ENCODE measurements at places on chromosomes 4 and X. TPM values are rescaled to one million over a fixed set of nuclear protein-coding genes. Genes with fewer than 3 reads are reported as not detected.

The SH3D19 gene
- total RNA-seq: 79.8 TPM

DNA sequence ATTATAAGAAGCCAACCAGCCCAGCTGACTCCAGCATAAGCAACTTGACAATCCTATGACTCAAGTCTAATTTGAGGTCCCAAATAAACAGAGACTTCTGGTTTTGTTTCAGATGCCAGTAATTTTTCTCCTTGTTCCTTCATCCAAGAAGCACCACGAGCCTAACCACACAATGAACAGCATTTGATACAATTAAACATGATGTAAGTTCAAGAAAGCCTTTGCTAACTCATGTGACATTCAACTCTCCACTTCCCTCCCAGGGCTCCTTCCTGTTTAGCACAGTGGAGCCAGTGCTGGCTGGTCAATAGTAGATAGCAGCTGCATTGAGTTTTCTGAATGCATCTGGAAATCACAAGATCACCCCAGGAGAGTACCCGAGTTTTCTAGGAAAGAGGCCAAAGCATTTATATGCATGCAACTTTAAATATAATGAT, 206.3 kb downstream of the ARHGAP24 start:
- no peak for DNase-seq

GRCh38 chrX:789096-789495, 158.5 kb downstream of the SHOX start:
- DNase-seq: no peak

DNA sequence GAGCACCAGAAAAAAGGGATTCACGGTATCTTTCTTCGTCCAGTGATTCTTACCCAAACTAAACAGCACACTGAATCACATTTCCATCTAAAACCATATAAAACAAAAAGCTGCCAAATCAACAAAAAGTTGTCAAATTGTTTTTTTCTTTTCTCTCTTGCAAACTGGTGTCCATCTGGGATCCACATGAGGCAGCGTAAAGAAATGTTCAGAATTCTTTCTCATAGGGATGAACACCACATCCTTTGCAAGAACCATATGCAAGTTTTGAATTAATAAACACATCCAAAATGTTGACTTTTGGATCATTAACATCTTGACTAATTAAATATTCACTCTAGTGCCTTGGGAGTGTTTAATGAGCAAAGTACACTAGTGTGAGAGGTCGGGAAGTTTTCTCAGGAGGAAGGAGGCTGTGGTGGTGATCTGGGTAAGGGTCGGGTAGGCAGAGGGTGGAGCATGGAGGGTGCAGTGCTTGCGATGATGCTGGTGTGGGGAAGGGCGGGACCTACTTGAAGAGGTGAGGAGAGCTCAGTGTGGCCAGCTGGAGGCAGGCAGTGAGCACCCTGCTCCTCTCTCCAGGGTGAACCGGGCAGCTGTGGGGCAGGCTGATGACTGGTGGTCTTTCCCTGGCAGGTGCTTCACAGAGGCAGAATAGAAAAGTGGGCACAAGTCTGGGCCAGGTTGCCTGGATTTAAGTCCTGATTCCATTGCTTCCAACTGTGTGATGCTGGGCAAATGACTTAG, 72.8 kb downstream of the NSUN7 start:
- DNase-seq: no peak

DNA sequence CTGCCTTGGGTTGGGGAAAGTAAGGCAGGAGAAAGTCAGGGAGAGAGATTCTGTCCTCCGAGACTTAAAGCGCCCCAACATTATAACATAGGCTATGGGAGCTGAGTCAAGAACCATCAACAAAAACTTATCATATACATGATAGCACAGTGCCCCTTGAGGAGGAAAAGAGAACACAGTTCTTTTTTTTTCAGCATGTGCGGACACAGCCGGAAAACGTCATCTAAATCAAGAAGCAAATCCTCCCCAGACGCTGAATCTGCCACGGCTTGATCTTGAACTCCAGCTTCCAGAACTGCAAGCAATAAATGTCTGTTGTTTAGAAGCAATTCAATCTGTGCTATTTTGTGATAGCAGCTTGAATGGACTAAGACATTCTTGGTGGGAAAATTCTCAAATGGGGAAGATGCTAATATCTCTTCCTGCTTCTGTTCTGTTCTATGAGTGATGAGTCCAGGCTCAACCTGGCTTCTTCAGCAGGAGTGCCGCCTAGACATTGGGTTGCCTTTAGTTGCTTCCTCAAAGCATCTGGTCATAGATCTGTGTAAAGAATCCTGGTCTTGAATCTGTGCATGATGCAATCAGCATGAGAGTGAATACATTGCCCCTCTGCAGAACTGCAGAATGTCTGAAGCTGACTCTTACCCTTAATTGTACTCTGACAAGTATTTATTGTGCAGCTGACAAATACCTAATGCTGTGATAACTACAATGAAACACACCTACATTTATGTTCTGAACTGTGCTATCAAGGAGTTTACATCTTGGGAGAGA, 549.8 kb upstream of the PRKX start:
- no peak for DNase-seq

DNA sequence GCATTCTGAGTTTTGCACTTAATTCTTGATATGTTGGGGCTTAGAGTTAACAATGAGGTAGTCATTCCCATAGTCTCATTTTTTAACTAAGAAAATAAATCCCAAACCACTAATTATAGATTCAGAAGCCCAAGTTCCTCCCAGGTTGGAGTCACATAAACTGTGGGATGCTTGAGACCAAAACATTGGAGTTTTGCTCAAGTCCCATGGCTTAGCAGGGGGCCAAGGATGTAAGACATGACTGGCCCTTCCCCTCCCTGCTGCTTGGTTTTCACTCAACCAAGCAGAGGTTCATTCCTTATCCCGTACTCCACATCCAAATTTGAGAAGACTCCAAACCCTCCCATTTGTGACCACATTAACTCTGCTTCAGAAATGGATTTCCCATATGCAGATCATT, 101.3 kb downstream of the LIMCH1 start:
- no peak for DNase-seq

- no peak for DNase-seq
Measured at GRCh38 chrX:24215272-24215671, 65.7 kb downstream of the ZFX start.

- DNase-seq: no peak
Measured at GRCh38 chr4:26746802-26747213, 113.8 kb upstream of the STIM2 start.

DNA sequence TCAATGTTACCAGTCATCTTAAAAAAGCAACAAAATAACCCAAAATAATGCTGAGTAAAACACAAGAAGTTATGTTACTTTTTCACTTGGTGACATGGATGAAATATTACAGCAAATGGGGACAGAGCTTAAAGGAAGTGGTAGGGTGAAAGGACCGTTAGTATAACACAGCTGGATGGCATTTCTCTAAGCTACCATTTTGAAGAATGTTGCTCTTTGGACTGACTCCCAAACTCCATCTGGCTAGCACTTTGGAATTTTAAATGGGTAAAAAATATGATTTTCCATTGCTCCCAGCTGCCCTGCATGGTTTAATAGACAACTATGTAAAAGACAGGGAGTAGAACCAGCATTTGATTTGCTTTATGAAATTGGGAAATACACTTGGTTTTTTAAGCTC, 27.6 kb downstream of the CLCN5 start:
- no peak for DNase-seq

DNA sequence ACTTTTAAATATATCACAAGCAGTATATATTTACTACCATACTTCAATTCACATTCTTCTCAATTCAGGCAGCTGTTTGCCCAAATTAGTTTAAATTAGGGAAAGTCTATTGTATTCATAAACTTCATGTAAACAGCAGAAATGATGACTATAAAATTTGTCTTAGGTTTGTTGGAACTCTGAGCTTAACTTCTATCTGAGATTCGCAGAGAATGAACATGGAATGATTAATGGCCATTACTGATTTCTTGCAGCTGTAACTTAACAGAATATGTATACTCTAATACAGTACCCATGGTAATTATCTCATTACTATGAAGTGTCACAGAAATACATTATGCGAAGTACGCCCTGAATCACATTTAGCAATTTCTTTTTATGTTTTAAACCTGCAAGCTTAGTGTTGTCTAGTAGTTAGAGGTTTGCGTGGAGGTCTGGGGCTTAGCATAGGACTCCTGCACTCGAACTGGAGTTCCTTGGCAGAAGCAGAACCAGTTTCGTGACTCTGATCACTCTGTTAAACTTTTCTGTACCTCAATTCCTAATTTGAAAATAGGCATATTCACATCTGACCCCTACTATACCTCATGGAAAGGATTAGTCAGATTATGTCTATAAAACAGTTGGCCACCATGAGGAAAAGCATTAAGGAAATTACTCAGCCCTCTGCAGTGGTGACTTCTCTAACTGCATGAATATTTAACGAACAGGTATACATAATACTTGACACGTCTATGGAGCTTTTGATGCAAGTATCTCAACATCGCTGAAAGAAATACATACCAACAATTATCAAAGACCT, 243.2 kb downstream of the MGST2 start:
- no peak for DNase-seq

Measured in glomerular endothelial cell (primary cell).